ENCODE measurements at places on chromosomes 7 and 10.
A peak's percentile ranks its signal among the peaks of the same experiment; 100 is the strongest.

GRCh38 chr7:86814661-86815379, 171.1 kb downstream of the GRM3 start:
- no peak for DNase-seq

DNA sequence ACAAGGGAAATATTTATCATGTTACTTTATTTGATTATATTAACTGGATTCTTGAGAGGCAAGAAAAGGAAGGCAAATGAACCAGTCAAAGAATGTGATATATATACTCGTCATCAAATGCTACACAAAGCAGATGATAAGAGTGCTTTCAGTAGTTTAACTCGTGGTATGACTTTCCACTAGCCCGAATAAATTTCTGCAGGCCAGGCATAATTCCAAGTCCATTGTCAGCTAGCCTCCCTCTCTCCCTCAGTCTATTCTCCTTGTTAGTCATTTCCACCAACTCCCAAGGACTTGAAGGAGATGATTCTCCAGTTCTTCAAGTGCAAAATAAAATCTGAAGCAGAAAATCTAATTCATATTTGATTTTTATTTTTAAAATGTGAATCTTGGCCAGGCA, 190.5 kb downstream of the GLI3 start:
- no peak for DNase-seq

- no peak for DNase-seq
These were observed 9.8 kb upstream of the AKR1C1 start for GRCh38 chr10:4953405-4953804.

DNA sequence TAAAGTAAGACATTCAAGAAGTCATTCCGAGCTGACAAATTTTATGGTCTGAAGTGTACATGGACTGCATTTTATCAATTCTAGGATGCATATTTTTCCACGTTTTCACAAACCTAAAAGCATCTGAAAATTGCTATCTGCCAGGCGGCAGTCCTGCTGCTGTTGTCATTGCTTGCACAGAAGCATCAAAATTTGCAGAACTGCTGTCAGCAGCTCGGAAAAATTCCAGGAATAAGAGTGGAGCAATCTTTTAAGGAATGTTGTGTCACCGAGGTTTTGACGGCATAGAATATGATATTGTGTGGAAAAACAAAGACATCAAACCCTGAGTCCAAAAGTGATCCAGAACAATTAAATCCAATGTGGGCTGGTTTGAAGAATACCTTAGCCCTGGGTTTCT, 61.4 kb downstream of the CHCHD3 start:
- no peak for DNase-seq

- no peak for DNase-seq
These were observed 147.6 kb upstream of the C7orf33 start for GRCh38 chr7:148442933-148443332.

- DNase-seq: no peak
These were observed 381.7 kb downstream of the THSD7A start for GRCh38 chr7:11450281-11450680.

GRCh38 chr7:129780257-129780973, 168.9 kb downstream of the NRF1 start:
- no peak for DNase-seq

- peak; percentile 58 for DNase-seq
These were observed 36.7 kb upstream of the ABLIM1 start for GRCh38 chr10:114694752-114695151.

- no peak for DNase-seq
These were observed 6.4 kb upstream of the PRTFDC1 start for GRCh38 chr10:24958721-24959381.

DNA sequence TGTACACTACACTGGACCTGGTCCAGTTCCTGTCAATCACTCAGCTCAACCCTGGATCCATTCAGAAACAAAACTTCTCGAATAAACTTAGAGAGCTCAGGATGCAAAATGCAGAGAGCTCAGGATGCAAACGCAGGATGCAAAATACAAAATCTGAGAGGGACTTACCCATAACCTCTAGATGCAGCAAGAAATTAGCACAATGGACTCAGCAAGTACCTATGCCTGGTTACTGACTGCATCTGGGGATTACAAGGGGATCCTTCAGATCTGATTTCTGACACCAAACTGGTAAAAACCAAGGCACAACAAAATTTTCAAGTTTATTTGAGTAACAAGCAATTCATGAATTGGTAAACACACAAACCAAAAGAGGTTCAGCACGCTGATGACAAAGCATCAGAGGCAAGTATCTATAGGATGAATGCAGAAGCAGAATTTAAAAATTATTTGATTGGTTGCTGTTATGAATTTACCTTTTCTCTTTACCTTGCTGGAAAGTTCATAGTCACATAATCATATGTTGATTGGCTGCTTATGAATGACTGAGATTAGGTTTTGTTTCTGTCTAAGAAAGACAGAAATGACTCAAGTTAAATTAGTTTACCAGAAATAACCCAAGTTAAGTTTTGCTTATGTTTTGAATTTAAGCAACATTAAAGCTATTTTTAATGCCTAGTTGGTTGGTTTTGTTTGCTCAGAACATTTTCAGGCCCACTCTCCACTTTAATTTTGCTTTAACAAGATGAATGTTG, 11.4 kb downstream of the GIMAP6 start:
- DNase-seq: peak; percentile 30

DNA sequence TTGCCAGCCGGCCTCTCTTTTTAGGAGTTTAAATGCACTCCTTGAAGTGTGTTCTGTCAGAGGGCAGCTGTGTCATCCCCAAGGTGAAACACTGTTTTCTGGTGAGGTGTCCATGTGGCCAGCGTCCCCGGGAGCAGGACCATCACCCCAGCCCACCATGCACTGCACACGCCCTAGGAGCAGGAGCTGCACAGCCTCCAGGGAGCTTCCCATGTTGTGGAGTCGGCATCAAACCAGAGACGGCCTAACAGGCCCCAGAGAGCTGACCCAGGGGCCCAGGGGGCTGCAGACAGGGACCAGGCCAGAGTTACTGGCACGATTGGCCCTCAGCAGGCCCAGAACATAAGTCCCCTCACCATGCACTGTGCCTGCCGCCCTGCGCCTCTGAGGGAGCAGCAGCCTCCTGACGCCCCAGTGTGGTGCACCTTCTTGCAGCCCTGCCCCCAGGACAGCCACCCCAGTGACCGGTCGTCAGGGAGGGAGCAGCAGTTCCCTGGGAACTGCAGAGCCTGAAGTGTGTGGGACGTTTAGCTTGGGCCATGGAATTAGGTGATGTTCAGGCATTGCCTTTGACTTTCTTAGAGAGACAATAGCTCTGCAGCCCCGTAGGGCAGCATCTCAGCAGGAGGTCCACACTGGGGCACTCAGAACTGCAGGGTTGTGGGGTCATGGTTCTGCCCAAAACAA, 97.9 kb downstream of the NKX6-2 start:
- no peak for DNase-seq

Measured in GM13976 (cell line).